ENCODE measurements at places on chromosomes 6 and 20.

DNA sequence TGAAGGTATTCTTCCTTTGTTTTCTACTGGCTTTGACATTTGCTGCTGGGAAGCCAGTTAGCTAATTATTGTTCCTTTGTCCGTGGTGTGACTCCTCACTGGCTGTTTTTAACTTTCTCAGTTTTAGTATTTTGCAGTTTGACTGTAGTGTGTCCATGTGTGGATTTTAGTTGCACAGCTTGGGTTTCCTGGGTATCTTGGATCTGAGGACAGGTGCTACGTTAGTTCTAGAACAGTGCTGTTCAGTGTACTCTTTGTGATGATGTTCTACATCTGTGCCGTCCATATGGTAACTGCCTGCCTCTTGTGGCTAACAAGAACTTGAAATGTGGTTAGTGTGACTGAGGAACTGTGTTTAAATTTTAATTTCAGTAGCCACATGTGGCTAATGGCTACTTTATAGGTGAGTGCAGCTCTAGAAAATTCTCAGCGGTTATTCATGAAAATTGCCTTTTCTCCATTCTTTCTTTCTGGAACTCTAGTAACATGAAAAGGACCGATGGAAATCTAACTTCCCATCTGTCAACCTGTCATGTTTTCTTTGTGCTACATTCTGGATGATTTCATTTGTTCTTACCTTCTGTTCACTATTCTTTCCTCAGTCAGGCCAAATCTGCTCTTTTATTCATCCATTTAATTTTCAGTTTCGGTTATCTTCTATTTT is 7.4 kb downstream of the SNX9 start:
- DNase-seq: no peak

DNA sequence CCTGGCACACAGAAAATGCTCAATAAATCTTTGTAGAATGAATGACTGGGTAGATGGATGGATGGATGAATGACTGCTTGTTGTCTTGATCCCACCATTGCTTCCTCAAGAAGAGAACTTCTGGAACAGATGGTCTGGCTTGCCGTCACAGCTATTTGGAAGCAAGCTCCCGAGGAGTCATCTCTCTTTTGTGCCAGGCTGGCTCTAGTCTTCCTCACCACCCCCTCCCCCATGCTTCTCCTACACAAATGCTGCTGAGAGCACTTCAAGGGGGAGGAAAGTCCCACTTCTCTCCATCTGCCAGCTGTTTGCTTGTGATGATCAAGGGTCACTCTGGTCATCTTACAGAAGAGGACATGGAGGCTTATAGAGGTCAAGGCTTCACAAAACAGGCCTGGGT is 11.6 kb upstream of the KCNG1 start:
- DNase-seq: no peak

DNA sequence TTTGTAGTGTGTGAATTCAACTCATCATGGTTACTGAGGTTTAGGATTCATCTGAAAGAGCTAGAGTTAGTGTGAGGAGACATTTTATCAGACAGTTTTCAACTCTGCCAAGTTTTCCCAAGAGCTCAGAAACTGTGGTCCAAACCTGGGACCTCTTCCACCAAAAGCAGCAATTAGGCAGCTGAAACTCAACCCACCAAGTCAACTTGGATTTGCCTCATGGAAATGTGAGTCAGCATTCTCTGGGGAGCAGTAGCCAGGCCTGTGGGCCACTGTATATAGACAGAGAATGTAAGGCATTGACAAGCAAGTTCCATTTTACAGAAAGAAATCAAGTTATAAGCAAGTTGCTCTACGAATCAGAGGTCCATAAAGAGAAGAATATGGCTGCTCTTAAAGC is 178.8 kb upstream of the HDDC2 start:
- no peak for DNase-seq

DNA sequence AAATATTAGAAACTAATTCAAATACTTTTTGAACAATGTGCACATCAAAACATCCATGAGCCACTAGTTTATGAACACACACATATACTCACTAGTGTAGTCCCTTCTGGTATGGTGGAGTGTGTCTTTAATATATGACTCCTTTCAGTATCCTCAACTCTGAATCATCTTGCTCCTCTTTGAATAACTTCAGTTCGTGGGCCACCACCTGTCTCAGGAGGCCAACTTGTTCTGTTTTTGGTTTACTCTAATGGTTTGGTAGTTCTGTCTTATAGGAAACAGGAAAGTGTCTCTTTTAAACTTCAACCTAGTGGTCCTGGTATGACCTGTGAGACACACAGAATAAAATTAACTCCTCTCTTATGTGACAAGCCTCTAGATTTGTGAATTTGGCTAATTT is 55.6 kb downstream of the ZNF292 start:
- DNase-seq: no peak

GRCh38 chr6:150565945-150566344 is 33.7 kb upstream of the PLEKHG1 start:
- DNase-seq: no peak

DNA sequence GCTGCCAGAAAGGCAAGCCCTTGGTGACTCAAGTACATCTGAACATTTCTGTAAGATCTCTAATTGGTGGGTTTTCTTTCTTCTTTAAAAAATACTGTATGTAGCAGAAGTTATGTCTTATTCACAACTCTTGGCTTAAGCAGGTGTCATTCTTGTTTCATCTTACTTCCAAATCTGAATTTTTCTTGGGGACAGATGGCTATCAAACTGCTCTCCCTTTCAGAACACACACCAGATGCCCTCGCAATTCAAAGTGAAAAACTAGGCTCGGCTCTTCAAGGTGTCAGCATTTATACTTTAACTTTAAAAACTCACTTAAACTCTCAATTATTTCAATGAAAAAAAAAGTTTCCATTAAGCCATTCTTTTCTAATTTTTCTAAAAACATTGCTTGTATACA is 49.7 kb downstream of the PAK5 start:
- no peak for DNase-seq

DNA sequence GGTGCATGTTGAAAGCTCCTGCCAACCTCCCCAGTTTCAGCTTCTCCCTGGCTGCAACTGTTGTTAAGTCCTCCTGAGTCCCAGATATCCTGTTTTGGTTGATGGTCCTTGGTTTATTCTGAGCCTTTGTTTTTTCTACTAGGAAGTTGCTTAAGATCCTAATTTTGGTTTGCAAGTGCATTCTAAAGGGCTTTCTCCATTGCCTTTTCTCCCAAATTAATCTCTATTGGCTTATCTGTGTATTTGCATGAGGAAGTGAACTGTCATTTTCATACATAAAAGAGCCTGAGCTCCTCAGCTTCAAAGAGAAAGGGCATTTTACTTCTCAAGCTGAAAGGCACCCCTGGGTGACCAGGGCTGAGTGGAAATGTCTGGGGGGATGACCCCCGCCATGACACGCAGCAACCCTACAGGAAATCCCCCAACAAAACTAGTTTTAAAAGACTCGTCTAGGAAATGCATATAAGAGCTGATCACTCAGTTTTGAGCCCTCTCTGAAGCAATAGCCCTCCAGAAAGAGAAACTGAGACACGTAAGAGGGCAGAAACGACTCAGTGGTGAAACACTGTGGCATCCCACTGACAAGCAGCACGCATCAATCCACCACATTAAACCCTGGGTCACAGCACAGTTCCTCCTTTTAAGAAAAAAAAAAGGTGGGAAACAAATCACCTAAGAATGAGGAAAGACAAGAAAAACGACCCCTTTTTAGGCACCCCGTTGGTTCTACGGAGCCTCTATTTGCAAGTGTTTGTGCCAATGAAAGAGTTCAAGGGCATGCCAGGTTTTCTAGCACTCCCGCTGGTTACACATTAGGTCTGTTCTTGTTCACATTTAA is 140.9 kb downstream of the THBS2 start:
- no peak for DNase-seq

- no peak for DNase-seq
These were observed 49.7 kb downstream of the FIG4 start for GRCh38 chr6:109740787-109741186.

DNA sequence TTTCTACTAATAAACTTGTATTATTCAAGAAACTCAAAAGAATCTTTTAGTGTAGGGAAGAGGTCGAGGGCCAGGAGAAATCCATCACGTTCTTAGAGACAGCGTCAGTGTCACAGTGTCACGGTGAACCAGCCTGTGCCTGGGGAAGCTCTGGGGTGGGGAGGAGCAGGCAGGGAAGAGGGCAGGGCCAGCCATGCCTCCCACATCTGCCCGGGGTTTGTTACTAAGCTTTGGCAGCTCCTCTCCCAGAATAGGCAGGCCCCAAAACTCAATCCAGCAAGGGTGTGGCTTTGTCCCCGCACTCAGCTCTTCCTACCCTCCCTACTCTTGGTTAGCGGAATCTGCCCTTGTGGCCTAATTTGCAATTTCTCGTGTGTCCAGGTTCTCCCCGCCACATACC is 72.9 kb downstream of the TCP11 start:
- DNase-seq: no peak

DNA sequence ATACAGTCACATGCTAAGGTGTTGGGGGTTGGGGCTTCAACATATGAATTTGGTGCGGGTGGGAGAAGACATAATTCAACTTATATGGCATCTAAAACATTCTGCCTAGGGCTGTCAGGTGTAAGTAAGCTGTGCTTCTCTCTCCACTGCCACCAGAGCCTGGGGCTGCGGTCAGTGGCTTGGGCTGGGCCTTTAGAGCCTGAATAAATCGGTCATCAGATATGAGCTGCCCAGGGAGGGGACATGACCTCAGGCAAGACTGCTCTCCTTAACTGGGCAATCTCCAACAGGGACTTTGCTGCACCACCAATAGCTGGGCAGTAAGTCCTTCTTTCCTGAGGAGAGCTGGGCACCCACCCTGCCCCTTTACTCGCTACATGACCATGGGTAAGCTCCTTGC is 24.9 kb upstream of the SIRPA start:
- no peak for DNase-seq

GRCh38 chr6:108587258-108588059 is 26.7 kb downstream of the FOXO3 start:
- DNase-seq: no peak

DNA sequence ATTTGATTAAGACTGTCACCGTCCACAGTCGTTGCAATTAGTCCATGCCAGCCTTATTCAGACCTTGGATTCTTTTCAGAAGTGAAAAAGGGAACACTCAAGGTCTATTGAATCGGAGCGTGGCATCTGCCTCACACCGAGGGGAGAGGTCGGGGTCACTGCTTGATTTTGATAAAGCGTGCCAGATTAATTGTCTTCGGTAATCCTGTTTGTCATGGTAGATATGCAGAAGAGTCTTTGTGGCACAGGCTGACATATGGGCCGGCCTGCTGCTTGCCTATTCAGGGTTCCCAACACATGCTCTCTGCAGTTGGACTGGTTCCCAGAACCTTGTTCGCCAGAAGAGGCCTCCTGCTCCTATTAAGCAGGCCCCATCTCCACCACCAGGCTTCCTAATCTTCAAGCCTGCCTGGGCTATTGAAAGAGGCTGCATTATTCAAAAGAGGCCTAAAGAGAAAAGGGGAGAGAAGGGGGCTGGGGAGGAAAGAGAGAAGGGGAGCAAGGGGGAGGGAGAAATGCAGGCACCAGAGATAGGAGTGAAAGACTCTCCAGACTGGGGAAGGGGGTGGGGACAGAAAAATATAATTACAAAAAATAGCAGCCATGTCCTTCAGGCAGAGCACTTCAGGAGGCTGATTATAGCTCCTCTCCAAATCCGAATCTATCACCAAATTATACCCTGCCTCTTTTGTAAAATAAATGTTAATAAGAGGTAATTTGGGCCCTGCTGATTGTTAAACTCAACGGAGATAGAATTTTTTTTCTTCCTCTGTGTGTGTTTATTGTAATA is 611.3 kb downstream of the HDGFL1 start:
- peak; percentile 96 for DNase-seq

DNA sequence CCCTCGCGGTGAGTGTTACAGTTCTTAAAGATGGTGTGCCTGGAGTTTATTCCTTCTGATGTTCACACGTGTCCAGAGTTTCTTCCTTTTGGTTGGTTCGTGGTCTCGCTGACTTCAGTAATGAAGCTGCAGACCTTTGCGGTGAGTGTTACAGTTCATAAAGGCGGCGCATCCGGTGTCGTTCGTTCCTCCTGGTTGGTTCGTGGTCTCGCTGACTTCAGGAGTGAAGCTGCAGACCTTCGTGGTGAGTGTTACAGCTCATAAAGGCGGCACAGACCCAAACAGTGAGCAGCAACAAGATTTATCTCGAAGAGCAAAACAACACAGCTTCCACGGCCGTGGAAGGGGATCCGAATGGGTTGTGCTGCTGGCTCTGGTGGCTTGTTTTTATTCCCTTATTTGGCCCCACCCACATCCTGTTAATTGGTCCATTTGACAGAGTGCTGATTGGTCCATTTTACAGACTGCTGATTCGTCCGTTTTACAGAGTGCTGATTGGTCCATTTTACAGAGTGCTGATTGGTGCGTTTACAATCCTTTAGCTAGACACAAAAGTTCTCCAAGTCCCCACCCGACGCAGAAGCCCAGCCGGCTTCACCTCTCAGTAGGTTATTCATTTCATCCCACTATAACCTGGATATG is 48.2 kb upstream of the ARG1 start:
- DNase-seq: no peak

DNA sequence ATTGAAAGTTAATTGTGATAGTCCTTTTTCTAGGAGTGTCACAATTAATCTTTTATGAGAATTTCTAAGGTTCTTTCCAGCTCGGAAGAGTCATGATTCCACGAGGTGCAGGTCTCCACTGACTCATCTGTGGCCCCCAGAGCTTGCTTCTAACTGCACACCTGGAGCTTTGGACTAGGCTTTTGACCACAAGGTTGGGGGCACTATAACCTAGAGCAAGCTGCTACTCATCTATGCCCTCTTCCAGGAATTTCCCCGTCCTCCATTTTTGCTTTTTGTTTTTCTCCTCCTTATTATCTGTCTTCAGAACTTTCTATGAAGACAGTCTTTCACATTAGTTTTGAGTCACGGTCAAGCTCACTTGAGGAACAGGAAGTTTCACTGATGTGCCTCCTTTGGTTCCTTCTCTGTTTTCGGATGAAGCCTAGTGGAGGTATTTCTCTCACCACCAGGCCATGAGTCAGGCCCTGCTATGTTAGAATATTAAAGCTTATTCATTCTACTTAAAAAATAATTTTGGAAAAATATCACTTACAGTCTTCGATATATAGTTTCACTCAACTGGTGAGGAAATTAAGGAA is 119.2 kb upstream of the INSM1 start:
- DNase-seq: no peak

DNA sequence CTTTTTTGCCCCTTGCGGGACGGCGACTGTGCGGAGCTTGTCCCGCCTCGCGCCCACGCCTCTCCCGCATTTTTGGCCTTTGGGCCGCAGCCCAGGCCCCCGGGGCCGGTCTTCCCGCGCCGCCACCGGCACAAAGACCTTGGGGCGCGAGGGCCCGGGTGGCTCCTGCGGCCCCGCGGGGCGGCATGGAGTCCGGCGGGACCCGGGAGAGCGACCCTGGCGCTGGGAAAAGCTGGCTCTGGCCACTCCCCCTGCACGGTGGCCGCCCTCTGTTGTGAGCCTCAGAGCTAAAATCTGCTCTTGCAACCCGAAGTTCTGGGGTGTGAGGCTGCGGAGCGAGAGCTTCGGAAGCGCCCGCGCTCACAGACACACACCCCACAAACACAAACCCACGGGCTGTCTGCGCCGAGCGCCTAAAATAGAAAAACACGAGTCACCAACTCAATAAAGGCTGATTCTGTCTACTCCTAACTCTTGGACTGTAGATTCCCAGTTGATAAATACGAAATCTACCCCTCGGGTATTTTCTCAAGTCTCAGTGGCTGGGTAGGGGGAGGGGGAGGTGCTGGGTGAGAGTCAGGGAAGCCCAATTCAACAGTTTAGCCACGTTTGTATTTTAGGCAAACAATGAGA is 496 bp upstream of the BEND3 start:
- DNase-seq: no peak

- DNase-seq: no peak
These were observed 724.8 kb downstream of the HACE1 start for GRCh38 chr6:104134876-104135275.

GRCh38 chr20:20795721-20796120 is 83.3 kb upstream of the RALGAPA2 start:
- no peak for DNase-seq

GRCh38 chr6:104484626-104485025 is 375.1 kb downstream of the HACE1 start:
- DNase-seq: no peak
